ENCODE measurements at places on chromosomes 1 and 21.
A peak's percentile ranks its signal among the peaks of the same experiment; 100 is the strongest.

DNA sequence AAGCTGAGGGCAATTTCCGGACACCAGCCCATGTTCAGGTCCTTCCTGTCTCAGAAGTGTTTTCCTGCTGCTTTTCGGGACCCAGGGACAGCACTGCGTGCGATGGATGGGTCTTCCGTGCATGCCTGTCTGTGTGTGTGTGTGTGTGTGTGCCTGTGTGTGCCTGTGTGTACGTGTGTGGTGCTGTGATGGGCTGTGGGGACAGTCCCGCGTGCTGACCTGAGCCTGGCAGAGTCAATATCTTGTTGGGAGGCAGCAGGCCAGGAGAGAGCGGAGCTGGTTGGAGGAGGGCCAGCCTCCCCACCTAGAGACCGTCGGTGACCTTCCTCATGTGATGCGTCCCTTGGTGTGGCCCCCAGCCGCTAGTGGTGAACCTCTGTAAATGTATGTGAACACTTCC is 13.7 kb downstream of the SKI start:
- DNase-seq: no peak

DNA sequence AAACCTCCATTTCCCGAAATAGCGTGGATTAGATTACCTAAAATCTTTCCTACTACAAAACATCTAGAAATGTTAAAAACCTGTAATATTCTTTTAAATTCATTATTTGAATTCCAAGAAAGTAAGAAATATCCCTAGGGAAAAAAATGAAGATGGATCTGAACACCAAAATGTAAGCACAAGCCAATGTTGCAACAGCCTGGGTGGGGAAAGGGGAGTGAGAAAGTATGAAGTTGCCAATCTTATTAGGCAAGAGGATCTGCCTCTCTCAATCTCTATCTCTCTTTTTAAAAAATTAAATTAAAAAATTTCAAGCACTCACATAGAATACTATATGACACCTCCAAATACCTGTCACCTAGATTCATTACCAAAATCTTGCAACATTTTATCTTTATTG is 74.9 kb upstream of the IRF2BP2 start:
- DNase-seq: no peak

- DNase-seq: no peak
Measured at GRCh38 chr21:38679534-38679933, 126.2 kb upstream of the ETS2 start.

- DNase-seq: no peak
Measured at GRCh38 chr1:230459465-230459864, 33.3 kb upstream of the PGBD5 start.

DNA sequence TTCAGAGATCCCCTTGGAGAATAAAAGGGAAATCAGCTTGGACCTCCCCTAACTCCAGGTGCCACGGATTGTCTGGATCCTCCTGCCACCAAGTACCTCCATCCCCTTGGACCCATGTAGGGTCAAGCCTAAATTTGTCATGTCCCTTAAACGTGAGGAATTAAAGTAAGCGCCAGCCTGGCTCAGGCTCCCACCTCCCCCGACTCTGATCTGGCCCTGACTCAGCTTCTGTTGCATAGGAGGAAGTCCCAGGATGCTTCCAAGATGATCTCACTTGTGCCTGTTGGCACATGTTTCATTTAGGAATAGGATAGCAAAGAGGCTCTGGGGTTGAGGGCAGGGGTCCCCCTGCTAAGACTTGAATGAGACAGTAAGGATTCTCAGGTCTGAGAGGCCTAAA is 231.9 kb upstream of the JUN start:
- DNase-seq: peak; percentile 22

GRCh38 chr1:153962088-153963029 is 978 bp downstream of the SLC39A1 start:
- no peak for DNase-seq

DNA sequence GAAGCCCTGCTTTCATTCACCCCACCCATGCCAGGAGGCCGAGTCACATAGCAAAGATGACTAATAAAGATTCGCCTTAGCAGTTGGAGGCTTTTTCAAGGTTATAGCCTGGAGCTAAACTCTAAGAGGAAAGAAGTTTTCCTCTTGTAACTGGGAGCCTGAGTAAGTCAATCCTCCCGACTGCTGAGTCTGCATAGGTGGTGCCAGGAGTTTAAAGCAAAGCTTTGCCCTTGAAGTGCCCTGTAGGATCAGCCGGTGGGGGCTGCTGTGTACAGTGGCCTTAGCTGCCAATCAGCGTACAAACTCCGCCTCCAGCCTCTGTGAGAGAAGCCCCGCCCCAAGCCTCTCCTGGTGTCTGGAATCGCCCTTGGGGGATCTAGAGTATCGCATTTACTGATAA is 147.5 kb upstream of the SPATA6 start:
- no peak for DNase-seq

DNA sequence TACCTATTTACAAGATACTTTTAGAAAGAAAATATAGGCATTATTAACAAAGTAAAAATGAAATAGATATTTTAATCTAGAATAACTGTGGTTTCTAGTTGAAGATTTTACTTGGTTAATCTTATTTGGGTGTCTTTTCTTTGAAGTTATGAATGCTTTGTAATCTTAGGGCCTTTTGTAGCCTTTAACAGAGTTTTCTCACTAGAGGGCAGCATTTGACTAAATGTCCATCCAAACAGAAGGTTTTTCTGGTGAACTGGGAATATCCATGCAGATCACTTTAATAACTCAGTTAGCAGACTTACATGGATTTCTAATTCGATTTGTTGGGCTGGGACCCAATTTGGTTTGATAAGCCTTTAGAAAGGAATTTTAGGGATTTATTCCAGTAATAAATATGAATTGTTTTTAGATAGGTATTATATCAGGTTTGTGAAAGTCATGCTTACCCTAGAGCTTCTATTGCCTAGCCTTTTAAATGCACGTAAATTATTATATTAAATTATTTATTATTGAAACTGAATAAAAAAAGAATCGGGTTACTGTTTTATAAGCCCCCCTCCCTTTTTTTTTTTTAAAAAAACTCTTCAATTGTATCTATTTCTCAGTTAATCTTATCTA is 119.7 kb downstream of the ZNF326 start:
- DNase-seq: peak; percentile 10

DNA sequence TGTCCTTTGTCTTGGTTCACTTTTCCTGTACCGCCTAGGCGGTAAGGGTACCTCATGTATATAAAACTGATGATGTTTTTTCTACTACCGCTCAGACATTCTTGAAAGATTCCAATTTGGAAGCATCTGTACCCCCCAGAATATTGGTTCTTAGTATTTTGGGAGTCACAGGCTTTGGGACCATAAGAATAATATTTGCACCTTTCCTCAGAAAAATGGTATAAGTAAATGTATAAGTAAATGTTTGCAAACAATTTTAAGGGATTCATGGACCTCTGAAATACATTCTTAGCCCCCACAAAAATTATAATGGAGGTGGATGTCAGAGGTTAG is 677 bp downstream of the SRP9 start:
- DNase-seq: no peak

- no peak for DNase-seq
Measured at GRCh38 chr1:86296305-86297205, 99.6 kb downstream of the ODF2L start.

GRCh38 chr1:23367451-23367790 is 2.2 kb downstream of the ZNF436 start:
- DNase-seq: no peak

DNA sequence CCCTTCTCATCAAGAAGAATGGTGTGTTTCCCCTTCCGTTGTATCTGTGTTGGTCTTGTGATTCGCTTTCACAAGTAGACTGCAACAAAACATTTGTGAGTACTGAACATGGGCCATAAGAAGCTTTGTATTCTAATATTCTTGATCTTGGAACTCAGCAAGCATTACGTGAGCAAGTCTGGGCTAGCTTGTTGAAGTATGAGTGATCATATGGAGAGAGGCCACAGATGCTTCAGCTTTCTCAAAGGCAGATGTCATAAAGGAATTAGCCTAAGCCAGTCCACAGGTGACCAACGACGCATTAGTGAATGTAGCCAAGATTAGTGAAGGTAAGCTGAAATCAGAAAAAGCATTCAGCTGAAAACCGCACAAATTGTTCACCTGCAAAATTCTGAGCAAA is 609.6 kb upstream of the NEGR1 start:
- no peak for DNase-seq

DNA sequence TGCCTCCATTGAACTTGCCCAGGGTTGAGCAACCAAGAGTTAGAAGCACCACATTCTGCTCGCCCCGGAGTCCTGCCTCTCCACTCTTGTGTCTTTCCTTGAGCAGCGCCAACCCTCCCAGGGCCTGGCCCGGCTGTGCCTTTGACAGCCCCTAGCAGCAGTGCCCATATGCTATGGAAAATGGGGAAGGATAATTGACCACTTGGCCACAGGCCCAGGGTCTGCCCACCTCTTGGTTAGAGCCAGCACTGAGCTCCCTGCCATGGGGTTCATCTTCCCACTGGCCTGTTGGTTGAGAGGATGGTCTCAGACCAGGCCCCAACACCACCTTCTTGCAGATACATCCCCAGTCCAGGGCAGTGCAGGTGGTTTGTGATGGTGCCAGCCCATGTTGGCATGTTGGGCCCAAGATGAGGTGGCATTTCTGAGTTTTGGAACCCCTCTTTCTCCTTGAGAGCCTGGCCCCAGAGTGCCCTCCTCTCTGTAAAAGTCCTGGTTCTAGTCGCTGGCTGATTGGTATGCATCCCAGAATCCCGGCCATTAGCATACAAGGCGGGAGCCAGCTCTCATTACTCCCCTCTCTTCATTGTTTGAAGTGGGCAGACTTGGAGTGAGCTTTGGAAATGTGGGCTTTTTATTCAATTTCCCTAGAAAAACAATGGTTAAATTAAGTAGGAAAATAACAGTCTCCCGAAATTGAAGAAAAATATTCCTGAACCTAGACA is 7.6 kb downstream of the ARHGEF10L start:
- DNase-seq: no peak

- peak; percentile 43 for DNase-seq
Measured at GRCh38 chr1:179121159-179121938, 39.5 kb downstream of the TOR3A start.
